ENCODE measurements at places on chromosomes 6 and 20. TPM values are rescaled to one million over a fixed set of nuclear protein-coding genes. Genes with fewer than 3 reads are reported as not detected.

- DNase-seq: no peak
Measured at GRCh38 chr20:41137614-41138474, 501 bp downstream of the PLCG1 start.

GRCh38 chr6:37483252-37483901 is 16.3 kb downstream of the CCDC167 start:
- DNase-seq: no peak

GRCh38 chr6:25788305-25788922 is 33.9 kb downstream of the SLC17A4 start:
- peak; percentile 57 for DNase-seq

- DNase-seq: no peak
Measured at GRCh38 chr6:82030761-82031503, 216.6 kb downstream of the IBTK start.

Gene NMBR
- total RNA-seq: not detected

Gene PSMB9
- total RNA-seq: 181 TPM

Gene ECT2L
- total RNA-seq: not detected

Measured in B cell (primary cell).